ENCODE measurements at places on chromosomes 16 and 17. TPM values are rescaled to one million over a fixed set of nuclear protein-coding genes. Genes with fewer than 3 reads are reported as not detected.

RMI2 gene
- 5.8 TPM for total RNA-seq

KLHL10 gene
- total RNA-seq: 0.11 TPM

EXOC3L1 gene
- total RNA-seq: 1.1 TPM

C17orf50 gene
- total RNA-seq: not detected

LUC7L gene
- total RNA-seq: 63.4 TPM

HOXB6 gene
- total RNA-seq: 41.3 TPM

FOXO3B gene
- 4.3 TPM for total RNA-seq

PSMC5 gene
- total RNA-seq: 52.9 TPM

TSR1 gene
- 27.5 TPM for total RNA-seq

MYO15A gene
- 1.3 TPM for total RNA-seq

MT3 gene
- 74.1 TPM for total RNA-seq

GRB7 gene
- 2.6 TPM for total RNA-seq

KCNAB3 gene
- 3.2 TPM for total RNA-seq

CEP295NL gene
- total RNA-seq: 3.1 TPM

CIITA gene
- total RNA-seq: 4.2 TPM

CRHR1 gene
- 1.9 TPM for total RNA-seq

KCNJ12 gene
- 7.0 TPM for total RNA-seq

TMUB2 gene
- total RNA-seq: 27.2 TPM

CDH1 gene
- 45.4 TPM for total RNA-seq

MT1X gene
- total RNA-seq: 31.3 TPM

HES7 gene
- total RNA-seq: 0.39 TPM

CTRB1 gene
- total RNA-seq: not detected

GINS2 gene
- 8.9 TPM for total RNA-seq

LDHD gene
- 5.7 TPM for total RNA-seq

SLC16A13 gene
- 0.66 TPM for total RNA-seq

KRT12 gene
- total RNA-seq: 0.40 TPM

SULT1A4 gene
- total RNA-seq: 3.1 TPM

PARD6A gene
- 7.2 TPM for total RNA-seq

ZG16B gene
- 2.4 TPM for total RNA-seq

C17orf78 gene
- not detected for total RNA-seq
